Activated T-cell treated with anti-CD3 and anti-CD28 coated beads for 24 hours (primary cell): ENCODE measurements at places on chromosomes 12 and 14.

- no peak for DNase-seq
Measured at GRCh38 chr12:28830491-28830890, 318.6 kb upstream of the FAR2 start.

- DNase-seq: no peak
Measured at GRCh38 chr14:85564841-85565527, 35.0 kb downstream of the FLRT2 start.

DNA sequence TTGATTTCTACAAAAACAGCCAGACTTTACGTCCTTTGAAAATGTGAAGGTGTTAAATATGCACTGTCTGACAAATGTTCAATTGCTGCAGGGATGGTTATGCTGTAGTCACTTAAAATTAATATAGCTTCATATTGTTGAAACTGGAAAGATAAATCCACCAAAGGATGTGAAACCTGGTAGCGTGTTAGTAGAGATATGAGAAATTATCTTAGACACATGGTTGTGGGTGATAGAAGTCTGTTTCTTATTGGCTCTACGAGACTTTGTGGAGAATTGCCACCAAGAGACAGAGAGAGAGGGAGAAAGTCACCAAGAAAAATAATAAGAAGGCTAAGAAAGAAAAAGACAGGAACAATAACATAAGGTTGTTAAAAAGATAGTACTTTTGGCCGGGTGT is 2.6 kb upstream of the CAPRIN2 start:
- no peak for DNase-seq

DNA sequence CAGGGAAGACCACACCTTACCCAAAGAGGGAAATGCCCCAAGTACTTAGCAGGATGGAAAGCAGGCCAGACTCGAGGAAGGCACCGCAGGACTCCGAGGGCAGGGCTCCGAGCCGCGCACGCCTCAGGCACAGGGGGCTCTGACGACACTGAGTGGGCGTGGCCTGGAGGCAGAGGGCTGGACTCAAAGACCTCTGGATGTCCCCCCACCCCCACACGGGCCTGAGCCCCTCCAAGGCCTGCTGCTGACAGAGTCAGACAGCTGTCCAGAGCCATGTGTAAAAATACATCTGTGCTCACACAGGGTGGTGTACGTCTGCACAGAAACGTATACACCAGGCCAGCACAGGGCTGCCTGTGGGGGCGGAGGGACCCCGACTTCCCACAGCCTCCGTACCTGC is 1.4 kb downstream of the AKT1 start:
- peak; percentile 30 for DNase-seq

GRCh38 chr12:30197392-30198057 is 413.8 kb upstream of the TMTC1 start:
- DNase-seq: no peak

DNA sequence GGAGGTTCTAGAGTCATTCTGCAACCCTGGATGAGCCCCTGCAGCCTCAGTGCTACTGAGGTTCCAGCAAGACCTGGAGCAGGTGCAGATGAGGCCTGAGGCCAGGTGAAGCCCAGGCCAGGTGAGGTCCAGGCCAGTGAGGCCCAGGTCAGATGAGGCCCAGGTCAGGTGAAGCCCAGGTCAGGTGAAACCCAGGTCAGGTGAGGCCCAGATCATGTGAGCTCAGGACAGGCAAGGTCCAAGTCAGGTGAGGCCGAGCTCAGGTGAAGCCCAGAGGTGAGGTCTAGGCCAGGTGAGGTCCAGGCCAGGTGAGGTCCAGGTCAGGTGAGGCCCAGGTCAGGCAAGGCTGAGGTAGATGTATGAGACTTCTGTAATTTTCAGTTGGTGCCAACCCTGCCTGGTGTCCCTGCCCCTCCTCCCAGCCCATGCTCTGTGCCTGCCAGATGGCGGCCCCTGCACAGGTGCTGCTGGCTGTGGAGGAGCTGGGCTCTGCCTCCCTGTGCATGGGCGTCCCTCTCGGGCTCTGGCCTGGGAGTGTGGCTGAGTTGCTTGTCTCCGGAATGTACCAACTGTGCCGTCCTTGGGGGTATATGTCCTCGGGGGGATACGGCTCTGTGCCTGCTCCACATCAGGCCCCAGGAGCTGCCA is 388.5 kb downstream of the TMEM121 start:
- no peak for DNase-seq
